ENCODE measurements at places on chromosomes 7 and 10. TPM values are rescaled to one million over a fixed set of nuclear protein-coding genes. Genes with fewer than 3 reads are reported as not detected.

Gene KCND2
- 1.2 TPM for total RNA-seq

Gene PLCE1
- 6.0 TPM for total RNA-seq

Gene CALHM3
- total RNA-seq, result not detected

Gene AOAH
- not detected for total RNA-seq

Gene SP4
- 1.4 TPM for total RNA-seq

Gene BMPER
- total RNA-seq, result 28.2 TPM

Gene NKX1-2
- total RNA-seq, result not detected

Gene DNAH11
- not detected for total RNA-seq

Gene HIP1
- total RNA-seq, result 11.8 TPM

Gene KLF14
- total RNA-seq, result 0.58 TPM

Gene OR2A42
- not detected for total RNA-seq

Gene OR13A1
- not detected for total RNA-seq

Gene NAT16
- not detected for total RNA-seq

Gene NPTX2
- 0.51 TPM for total RNA-seq

Gene ZNF789
- total RNA-seq, result 1.9 TPM

Gene FAM25G
- total RNA-seq, result not detected

Gene VWC2
- total RNA-seq, result not detected

Gene ODAD2
- not detected for total RNA-seq

Gene CACNB2
- total RNA-seq, result 1.9 TPM

Gene IL2RA
- not detected for total RNA-seq

Gene MLXIPL
- 0.34 TPM for total RNA-seq

Gene RBP3
- total RNA-seq, result not detected

Gene ADIRF
- 1.1 TPM for total RNA-seq
